NCI-H2227 treated with DMSO at 0.1 percent for 48 hours (cell line): ENCODE measurements at places on chromosomes 7 and 10.

- no peak for DNase-seq
Measured at GRCh38 chr10:102452672-102453340, 1.5 kb upstream of the C10orf95 start.

GRCh38 chr7:79774150-79774549, 320.7 kb upstream of the MAGI2 start:
- DNase-seq: no peak

GRCh38 chr10:60426425-60426824, 36.8 kb upstream of the ANK3 start:
- DNase-seq: no peak

- no peak for DNase-seq
Measured at GRCh38 chr7:41334071-41334862, 368.6 kb downstream of the INHBA start.

DNA sequence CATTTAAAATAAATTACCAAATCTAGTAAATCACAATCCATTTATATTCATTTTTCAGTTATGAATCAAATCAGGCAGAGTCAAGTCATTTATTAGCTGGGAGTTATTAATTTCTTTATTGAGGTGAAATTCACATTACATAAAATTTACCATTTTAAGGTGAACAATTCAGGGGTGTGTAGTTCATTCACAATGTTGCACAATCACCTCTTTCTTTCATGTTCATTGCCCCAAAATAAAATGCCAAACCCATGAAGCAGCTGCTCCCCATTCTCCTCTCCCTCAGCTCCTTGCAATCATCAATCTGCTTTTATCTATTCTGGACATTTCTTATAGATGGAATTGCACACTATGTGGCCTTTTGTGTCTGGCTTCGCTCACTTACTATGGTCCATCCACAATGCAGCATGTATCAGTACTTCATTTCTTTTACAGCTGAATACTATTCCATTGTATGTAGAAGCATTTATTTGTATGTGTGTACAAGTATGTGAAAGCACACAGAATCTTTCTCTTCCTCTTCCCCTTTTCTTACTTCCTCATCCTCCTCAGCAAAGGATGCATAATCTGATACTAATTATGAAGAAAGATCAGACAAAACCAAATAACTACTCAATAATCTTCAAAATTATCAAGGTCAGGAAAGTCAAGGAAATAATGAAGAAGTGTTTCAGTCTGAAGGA, 60.6 kb downstream of the LMBR1 start:
- no peak for DNase-seq

DNA sequence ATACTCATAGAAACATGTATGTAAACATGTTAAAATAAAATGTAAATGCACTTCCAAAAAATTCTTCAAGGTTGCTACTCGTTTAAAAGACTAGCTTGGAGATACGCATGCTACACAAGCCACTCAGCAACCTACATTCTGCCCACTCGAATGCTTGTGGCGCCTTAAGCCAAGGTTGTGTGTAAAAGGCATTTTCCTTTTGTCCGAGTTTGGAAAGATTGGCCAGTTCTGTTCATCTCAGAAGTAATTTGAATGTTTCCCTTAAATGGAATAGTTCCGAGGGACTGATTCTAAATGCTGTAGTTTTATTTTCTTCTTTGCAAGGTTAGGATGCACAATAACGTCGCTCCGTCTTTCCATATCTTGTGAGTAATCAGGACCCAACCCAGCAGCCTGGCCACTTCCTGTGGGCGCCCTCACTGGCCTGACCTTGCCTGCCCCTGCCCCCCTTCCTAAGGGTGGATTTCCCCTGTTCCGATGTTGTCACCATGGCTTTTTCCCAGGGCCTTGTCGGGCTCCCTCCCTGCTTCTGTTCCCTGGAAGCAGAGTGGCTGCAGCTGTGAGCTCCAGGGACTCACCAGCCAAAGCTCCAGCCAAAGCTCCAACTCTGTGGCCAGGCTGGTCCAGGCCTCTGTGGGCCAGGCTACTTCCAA, 70.6 kb downstream of the PTPRE start:
- DNase-seq: no peak

DNA sequence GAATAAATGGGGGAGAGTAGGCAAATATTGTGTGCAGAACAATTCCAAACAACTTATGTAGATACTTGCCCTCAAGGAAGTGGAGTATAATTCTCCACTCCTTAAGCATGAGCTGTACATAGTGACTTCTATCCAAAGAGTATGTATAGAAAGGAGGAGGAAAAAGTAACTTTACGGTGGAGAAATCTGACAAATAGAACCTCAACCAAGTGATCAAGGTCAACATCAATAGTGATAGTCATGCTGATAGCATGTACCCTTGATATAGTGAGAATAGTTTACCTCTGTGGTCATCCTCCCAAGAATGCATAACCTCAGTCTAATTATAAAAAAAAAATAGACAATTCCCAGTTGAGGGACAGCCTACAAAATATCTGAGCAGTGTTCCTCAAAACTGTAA, 89.1 kb upstream of the NANOS1 start:
- DNase-seq: no peak

- DNase-seq: no peak
Measured at GRCh38 chr10:29657719-29658274, 23.0 kb upstream of the SVIL start.

DNA sequence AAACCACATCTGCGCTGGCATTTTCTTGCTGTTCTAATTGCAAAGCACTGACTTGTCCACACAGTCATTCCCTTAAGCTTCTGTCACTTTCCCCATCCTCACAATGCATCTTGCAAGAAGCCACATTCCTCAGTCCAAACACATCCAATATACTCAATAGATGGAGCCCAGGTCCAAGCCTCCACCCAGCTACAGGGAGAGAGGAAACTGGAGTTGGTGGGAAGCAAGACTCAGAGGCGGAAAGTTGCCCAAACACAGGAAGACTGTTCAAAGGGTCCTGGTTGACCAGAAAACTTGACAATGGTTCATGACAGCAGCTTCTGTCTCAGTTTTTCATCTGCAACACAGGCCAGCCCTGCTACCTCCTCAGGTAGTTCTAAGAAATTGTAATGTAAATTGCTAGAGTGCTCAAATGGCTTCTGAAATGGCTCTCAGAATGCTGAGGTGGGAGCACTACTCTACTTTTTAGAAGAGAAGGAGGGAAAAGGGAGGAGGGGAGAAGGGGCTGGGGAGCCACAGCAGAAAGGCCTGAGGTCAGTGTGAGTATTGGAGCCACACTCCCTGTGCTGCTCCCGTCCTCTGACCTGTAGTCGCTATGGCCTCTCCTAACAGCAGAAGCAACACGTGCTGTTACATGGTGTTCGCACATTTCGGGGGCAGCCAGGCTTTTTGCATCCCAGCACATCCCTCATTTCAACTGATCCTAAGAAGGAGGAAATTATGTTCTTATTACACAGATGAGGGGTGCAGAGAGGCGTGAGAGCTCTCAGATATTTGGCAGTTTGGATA, 46.9 kb upstream of the GPR26 start:
- DNase-seq: no peak

- DNase-seq: no peak
Measured at GRCh38 chr10:11168423-11169090, 150.9 kb downstream of the CELF2 start.

DNA sequence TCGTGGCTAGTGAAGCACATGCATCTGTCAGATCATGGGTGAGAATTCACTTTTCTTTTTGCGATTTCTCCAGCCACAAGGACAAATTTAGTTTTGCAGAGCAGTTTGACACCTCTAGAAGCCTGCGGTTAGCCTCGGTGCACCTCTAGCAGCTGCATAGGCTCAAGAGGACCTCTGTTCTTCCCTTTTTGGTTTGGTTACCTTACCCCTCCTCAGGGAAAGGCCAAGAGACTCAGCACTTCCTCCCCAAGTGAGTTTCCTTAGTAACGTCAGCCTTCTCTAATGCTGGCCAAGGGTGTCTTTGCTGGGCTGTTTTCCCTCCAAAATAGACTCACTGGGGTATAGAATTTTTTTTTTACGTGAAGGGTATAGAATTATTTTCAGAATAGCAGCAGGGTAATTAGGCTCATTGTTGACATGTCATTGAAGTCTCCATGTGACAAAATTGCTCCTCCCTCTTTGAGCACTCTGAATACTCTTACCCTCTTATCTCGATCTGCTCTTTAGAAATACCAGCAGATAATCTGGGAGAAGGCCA, 97.8 kb downstream of the AUTS2 start:
- no peak for DNase-seq

- no peak for DNase-seq
Measured at GRCh38 chr10:12934777-12935176, 66.7 kb downstream of the CCDC3 start.

DNA sequence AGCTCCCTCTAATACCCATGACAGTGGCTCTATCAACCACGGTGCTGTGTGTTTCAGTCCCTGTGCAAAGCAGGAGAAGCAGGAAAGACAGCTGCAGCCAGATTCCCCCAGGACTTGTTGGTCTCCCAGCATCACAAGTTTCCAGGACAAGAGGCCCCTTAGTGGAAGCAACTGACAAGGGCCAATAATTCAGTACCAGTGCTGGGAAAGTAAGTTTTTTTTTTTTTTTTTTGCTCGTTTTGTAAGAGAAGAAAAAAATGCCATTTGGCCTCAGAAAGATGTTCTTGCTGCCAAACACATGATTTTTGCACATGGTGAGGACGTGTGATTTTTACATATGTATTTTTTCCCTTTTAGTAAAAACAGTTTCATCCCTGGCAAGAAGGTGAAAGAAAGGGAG, 284.2 kb upstream of the ZMIZ1 start:
- DNase-seq: no peak

- no peak for DNase-seq
Measured at GRCh38 chr7:85638394-85638793, 451.5 kb upstream of the SEMA3D start.

DNA sequence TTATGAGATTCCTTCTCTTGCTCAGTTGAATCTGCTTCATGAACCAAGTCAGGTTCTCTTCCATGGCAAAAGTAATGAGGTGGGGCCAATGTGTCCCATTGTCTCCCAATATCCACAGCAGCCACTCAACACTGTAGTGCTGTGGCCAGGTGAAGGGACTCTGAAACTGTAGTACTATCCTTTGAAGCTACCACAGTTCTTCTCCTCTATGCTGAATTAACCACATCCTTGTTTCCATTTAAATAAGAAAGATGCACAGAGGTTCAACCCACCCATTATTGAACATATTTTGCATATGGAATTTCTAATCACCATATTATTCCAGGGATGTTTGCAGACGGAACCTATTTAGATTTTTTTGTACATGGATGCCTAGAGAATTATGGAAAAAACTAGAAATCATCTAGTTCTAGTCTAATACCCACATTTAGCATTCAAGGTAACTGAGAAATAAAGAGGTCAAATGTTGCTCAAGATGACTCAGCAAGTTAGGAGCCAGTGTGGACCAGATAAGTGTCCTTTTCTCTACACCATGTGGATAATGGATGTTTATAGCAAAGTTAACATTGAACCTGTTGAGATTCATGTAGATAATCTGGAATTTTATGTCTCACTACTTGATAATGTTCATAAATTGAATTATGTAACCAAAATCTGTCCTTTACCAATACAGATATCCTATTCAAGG, 64.5 kb downstream of the LRRTM3 start:
- DNase-seq: no peak

DNA sequence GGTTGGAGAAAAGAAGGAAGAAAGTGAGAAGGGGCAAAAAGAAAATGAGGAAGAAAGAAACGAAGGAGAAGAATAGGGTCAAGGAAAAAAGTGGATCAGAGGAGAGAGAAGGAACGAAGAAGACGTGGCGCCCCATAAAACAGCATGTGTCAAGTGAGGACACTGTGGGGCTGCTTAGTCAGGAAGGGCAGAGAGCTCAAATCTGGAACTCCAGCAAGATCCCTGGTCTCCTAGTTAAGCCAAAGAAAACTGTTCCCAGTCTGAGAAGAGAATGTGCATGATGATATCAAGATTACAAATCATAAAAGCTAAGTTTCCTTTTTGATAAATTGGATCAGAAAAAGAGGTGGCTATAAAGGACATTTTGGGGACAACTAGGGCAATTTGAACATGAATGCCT, 33.0 kb downstream of the CREB3L2 start:
- no peak for DNase-seq

- no peak for DNase-seq
Measured at GRCh38 chr10:77857272-77857671, 69.3 kb downstream of the DLG5 start.

GRCh38 chr10:99224766-99225165, 10.9 kb downstream of the HPSE2 start:
- DNase-seq: no peak

DNA sequence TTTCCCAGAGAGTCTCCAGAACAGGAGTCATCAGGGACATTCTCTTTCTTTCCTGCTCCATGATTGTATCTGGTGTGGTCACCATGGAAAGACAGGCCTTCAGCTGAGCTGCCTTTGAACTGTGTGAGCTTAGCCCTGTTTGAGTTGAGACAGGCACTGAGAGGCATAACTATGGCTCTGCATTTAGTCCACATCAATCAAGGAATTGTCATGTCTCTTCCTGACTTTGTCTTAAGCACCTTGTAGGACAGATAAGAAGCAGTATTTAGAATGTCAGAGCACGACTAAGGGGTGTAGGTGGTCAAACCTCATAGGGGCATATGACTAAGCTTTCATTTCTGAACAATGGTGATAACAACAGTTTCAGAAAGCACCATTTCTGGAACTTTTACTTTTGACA, 53.5 kb downstream of the EPDR1 start:
- DNase-seq: no peak

GRCh38 chr10:49767752-49768151, 5.6 kb upstream of the OGDHL start:
- no peak for DNase-seq

GRCh38 chr7:143419880-143420279, 11.2 kb upstream of the EPHA1 start:
- DNase-seq: no peak

DNA sequence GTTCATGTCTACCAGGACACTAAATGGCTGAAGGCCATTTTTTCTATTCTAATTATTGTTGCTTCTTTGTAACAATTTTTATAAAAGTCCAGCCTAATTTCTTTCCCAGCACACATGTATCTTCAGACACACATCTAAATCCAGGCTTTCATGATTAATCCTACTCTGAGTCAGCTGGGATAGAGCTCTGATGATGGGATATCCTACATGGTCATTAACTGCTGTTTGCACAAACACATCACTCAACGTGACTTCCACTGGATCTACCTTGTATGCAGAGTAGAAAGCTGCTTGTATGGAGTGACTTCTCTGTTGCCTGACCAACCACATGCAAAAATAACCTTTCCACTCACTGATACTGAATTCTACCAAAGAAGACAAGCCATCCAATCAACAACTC, 260.9 kb downstream of the AHR start:
- DNase-seq: no peak

- DNase-seq: no peak
Measured at GRCh38 chr7:16637379-16637778, 8.2 kb downstream of the ANKMY2 start.

- DNase-seq: no peak
Measured at GRCh38 chr7:17234030-17234397, 64.4 kb upstream of the AHR start.

GRCh38 chr10:61136139-61136538, 192.2 kb upstream of the RHOBTB1 start:
- DNase-seq: no peak

GRCh38 chr7:141960687-141961422, 12.7 kb downstream of the TAS2R38 start:
- no peak for DNase-seq
